Activated CD4-positive, alpha-beta T cell treated with anti-CD3 and anti-CD28 coated beads, Interleukin-2, amount 10 ng/mL, durations not matched to agents 7 days and 5 days (primary cell): ENCODE measurements at places on chromosomes 7 and 10.

DNA sequence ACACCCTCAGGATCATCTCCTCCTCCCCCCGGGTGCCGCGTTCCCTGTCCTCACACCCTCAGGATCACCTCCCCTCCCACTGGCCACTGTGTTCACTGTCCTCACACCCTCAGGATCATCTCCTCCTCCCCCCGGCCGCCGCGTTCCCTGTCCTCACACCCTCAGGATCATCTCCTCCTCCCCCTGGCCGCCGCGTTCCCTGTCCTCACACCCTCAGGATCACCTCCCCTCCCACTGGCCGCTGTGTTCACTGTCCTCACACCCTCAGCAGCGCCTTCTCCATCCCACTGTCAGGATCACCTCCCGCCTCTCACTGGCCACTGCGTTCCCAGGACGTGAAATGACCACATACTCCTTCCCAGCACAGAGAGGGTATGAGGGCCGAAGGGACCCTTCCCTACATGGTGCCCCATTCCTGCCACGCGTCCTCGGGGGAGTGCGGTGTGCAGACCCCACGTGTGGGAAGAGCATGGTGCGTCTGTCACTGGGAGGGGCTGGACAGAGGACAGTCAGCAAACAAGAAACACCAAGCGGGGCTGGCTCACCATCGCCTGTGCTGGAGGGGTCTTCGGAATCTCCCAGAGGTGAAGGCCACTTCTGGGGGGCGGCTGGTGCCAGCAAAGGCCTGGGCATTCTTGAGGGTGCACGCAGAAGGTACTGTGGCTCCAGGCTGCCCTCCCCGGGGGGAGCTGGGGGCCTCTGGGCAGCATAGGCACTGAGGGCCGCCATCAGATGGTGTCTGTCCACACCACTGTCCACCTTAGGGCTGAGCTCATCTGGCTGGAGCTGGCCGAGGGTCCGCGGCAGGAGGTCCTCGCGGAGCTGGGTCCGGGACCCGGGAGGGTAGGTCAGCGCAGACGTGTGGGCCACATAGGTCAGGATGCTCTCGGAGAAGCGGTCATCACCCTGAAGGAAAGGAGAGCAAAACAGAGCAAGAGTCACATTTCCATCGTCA, 421.0 kb downstream of the PTPRN2 start:
- no peak for DNase-seq

GRCh38 chr7:77716804-77717203, 20.5 kb downstream of the RSBN1L start:
- no peak for DNase-seq

DNA sequence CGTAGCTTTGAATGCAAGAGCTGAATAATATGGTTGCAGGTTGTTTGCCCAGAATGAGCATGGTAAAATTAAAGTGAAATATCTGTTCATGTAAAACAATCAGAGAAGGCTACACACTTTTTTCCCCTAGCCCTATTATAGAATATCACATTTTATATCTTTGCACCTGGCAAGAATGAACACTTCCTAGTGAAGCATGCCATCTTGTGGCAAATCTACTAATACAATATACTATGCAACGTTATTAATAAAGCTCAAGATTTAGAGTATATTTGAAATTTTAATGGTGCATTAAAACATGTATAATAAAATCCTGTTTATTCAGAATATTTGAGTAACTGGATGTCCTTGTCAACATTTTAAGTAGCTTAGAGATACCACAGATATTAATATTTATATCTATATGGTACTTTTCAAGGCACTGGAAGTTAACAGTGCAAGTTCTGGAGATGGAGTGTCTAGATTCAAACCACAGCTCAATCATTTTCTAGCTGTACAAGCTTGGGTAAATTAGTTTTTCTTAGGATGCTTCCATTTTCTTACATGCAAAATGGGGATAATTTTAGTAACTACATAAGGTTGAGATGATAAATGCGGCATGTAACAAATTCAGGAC, 643.1 kb upstream of the SEMA3D start:
- no peak for DNase-seq

GRCh38 chr10:35339942-35340341, 3.6 kb downstream of the CCNY start:
- DNase-seq = no peak

DNA sequence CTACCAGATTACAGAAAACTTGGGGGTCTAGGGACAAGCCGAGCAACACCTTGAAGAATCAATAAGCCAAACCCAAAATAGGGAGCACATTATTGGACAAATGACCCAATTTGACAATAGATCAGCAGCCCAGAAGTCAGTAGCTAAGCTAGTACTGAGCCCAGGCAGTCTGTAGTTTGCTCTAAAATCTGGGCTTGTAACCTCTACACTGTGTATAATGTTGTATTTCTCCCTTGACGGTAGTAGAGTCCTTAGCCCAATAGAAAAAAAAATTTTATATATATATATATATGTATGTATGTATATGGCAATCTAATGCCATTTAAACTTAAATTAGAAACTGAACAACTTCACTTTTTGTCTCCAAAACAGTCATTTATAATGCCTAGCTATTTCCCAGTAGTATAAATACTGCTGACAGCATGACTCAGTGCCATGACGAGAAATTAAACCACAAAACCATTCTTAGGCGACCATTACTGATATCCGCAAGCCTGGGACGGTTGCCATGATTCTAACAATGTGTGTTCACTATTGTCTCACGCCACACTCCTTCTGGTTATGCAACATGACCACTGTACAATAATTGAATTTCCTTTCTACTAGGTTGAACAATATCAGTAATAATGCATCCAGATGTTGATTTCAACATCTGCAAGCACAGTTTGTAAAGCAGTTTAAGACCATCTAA, 110.5 kb downstream of the IPMK start:
- DNase-seq = no peak

GRCh38 chr10:90999512-91000172, 78.8 kb upstream of the ANKRD1 start:
- no peak for DNase-seq

- DNase-seq = no peak
Observed at GRCh38 chr7:157539521-157539920, 202.7 kb downstream of the DNAJB6 start.
